NCI-H1930 (cell line): ENCODE measurements at places on chromosomes 4 and X.

DNA sequence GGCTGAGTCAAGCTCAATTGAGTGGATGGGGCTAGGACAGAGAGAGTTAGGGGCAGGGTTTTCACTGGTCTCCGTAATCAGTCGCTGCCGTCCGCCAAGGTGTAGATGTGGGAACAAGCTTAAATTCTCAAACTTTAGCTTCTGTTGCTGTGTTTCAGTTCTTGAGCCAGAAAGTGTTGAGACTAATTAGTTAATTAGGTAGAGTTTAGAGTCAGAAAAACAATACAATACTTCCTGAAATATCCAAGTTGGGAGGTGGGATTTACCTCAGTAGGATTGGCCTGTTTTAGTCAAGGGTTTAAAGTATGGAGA lies 1.1 kb upstream of the UBE2D3 start:
- no peak for DNase-seq

DNA sequence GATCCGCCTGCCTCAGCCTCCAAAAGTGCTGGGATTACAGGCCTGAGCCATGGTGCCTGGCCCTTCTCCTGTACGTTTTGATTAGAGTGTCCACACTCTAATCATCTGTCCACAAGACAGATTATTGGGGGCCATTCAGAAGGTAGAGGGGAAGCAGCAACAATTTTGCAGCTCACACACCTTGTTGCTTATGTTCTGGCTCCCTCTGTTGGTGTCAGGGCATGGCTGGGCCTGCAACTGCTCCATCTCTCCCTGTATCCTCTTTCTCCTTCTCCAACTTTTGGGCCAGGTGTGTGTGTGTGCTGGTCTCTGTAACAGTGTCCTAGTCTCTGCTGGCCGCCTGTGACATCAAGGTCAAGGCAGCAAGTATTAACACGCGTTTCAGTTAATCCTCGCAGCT lies 125.5 kb upstream of the MBNL3 start:
- no peak for DNase-seq

DNA sequence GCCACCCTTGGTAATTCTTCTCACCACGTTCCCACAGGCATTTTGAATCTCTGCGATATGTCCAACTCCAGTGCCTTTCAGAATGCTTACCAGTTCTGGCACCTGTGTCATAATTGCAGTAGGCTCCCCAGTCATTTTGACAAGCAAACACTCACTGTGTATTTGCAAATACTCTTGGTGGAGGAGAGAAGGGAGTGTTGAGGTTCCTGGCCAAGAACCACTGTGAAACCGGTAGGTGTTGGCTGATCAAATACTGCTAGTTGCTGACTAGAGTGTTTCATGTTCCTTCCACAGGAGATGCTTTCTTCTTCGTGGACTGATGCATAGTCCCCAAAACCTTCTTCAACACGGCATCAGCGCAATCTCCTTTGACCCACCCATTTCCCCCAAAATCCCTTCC lies 16.0 kb upstream of the NLGN4X start:
- no peak for DNase-seq

DNA sequence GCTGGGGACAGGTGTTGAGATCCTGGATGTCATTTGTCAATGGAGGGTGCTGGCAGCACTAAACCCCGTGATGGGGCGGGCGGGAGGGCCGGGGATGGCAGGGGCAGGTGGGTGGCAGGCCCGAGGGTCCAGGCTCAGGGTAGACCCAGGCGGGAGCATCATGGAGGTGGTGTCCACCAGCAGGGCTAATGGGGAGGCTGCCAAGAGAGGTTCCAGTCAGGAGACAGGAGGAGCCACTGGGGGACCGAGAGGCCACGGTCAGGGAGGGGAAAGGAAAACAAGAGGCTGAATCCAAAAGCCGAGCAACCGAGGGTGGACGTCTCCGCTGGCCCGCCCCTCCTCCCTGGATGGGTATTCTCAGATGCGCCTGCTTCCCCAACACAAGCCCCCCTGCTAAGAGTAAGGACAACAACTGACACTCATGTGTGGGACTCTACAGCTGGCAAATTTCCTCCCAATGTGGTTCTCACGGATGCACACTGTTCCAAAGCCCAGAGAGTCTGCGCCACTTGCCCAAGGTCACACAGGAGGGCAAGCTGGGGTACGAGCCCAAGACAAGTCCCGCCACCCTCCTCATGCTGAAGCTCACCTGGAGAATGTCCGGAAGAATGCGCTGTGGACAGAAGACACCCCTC lies 132.0 kb downstream of the CPZ start:
- no peak for DNase-seq

DNA sequence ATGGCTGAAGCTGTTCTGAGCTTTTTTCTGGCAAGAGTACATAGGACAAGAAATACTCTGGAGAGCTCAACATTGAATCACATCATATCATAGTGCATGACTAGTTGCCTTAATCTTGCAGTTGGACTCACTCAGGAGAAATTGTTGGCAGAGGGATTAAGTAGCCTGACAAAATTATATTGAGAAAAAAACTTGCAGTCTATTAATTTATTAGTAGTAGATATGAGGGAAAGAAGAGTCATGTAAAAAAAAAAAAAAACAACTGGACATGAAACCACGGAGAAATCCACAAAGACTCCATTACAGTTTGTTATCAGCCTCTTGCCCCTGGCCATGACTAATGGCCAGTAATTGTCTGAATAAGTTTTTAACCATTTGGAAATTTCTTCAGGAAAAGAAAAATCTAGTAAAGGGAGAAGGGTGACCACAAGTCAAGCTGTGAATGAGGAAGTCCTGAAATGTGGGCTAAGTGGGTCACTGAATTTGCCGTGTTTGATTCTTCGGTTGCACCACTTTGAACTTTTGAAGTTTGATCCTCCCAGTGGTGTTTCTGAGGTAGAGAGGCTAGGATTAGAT lies 45.6 kb downstream of the FHL1 start:
- DNase-seq = no peak

DNA sequence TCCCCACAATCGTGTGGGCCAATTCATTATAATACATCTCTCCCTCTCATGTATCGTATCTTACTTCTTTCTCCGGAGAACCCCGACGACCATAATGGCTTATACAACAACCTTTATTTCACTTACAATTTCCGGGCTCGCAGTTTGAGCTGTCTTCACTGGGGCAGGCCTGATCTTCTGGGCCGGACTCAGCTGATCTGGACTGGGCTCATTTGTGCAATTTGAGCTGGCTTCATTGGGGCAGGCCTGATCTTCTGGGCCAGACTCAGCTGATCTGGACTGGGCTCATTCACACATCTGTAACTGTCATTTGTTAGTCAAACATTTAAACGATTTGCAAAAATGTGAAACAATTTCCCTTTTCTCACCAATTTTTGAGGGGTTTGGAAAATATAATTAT lies 171.5 kb upstream of the FRG1 start:
- no peak for DNase-seq

DNA sequence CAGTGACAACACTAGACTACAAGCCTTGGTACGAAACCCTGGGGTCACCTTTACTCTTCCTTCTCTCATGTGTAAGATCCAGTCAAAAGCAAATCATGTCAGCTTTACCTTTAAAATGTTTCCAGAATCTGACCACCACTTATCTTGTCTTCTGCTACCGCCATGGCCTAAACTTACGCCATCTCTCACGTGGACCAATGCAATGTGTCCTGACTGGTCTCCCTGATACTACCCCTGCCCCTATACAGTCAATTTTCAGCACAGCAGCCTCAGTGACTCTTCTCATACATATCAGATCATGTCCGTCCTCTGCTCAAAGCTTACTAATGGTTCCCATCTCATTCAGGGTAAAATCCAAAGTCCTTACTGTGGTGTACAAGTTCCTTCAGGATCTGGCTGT lies 15.0 kb upstream of the MAML3 start:
- DNase-seq = no peak

- no peak for DNase-seq
Observed at GRCh38 chrX:120378570-120378969, 16.7 kb downstream of the ATP1B4 start.

DNA sequence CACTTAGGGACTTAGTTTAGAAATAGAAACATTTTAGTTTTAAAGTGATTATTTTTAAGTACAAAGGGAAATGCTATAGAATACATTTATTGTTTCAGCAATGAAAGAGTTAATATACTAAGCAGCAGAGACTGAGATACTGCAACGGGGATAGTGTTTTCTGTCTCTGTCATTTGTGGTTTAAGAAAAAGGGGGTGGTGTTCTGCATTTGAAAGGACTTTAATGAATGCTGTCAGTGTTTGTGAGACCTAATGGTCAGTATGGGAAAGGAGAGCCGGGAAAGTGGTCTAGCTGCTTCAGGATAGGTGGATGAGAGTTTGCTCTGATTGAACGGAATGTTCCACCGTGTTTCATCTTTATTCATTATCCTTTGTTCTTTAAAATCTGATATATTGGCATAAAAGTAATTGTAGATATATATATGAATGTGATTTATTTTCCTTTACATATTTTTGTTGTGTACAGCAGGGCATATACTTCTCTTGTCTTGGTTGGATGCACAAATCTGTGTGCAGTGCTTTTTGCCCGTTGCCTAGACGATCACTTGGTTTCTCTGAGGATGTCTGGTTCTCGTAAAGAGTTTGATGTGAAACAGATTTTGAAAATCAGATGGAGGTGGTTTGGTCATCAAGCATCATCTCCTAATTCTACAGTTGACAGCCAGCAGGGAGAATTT lies at the start of gene KLHL5:
TSS of gene KLHL5 (plus strand) at position 139 of the 676 bp plus-strand sequence. CDS start at position 560, 421 bp downstream.
- DNase-seq = no peak

- no peak for DNase-seq
Observed at GRCh38 chr4:86506591-86506990, 87.5 kb upstream of the PTPN13 start.

- DNase-seq = no peak
Observed at GRCh38 chr4:88792821-88793220, 95.2 kb upstream of the NAP1L5 start.

DNA sequence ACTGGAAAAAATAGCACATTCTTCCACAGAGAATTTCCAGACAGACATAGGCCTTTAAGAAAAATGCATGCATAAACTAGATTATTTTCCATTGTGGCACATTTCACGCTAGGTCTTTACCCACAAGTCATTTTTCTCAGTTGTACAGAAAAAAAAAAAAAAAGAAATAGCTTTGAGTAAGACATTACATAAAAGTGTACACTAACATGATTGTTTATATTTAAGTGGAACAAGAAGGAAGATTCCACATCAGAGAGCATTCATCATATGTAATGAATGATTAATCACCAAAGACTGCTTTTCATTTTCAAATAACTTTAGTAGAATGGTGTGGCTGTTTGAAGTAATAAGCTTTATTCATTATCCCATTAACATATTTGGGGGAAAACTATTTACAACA lies 1270.2 kb upstream of the AGA start:
- no peak for DNase-seq

- no peak for DNase-seq
Observed at GRCh38 chr4:156771171-156771837, 200.3 kb downstream of the PDGFC start.
